ENCODE measurements at places on chromosomes 2 and 18.

GRCh38 chr18:23631746-23632145, 31.0 kb downstream of the ANKRD29 start:
- H3K27me3 ChIP-seq, result no peaks in the 10 kb centered on the region
- no peaks in the 10 kb centered on the region for H3K36me3 ChIP-seq
- H3K4me1 ChIP-seq, result no peaks in the 10 kb centered on the region
- H3K4me3 ChIP-seq, result no peak overlapping the region

DNA sequence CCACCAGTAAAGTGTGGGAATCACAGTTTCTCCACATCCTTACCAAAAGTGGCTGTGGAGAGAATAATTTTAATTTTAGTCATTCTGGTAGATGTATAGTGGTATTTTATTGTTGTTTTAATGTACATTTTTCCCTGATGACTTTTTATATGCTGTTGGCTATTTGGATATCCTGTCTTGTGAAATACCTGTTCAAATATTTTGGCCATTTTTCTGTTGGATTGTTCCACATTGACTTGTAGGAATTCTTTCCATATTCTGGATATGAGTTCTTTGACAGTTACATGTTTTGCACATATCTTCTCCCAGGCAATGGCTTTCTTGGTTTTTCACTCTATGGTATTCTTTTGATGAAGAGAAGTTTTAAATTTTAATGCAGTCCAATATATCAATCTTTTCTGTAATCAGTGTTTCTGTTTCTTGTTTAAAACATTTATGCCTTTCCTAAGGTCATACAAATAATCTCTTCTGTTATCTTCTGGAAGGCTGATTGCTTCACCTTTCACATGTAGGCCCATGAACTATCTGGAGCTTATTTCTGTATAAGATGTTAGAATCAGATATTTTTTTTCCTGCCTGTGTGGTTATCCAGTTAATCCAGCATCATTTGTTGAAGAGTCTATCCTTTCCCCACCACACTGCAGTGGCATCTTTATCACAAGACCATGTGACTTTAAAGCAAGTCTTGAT, 19.0 kb downstream of the AFTPH start:
- H3K27me3 ChIP-seq, result no peaks in the 10 kb centered on the region
- no peak overlapping the region for H3K27ac ChIP-seq
- H3K4me1 ChIP-seq, result no peaks in the 10 kb centered on the region
- H3K36me3 ChIP-seq, result no peaks in the 10 kb centered on the region
- DNase-seq, result no peak

GRCh38 chr2:213722565-213722964, 438.3 kb downstream of the SPAG16 start:
- no peaks in the 10 kb centered on the region for H3K36me3 ChIP-seq
- H3K4me3 ChIP-seq, result no peak overlapping the region
- no peak for DNase-seq
- no peaks in the 10 kb centered on the region for H3K4me1 ChIP-seq
- H3K27ac ChIP-seq, result no peak overlapping the region
- no peaks in the 10 kb centered on the region for H3K27me3 ChIP-seq

DNA sequence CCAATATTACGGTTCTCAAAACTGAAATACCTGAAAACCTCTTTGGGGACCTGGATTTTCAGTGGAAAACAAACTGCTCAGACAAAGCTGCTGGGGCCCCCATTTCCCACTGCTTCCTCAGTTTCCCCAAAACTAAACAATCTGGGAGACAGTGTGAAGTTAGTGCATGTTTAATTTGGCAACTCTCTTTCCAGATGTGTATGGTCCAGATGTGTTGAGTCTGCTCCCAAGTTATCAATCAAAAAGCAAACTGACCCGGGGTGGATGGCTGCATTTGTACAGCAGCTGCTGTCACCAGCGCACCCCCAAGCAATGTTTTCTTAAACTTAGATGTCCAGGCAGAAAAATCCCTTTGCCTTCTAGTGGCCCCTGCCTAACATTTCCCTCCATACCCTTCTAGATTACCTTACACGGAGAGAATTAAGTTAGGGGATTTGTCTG, 136.9 kb downstream of the COPS8 start:
- no peaks in the 10 kb centered on the region for H3K27me3 ChIP-seq
- no peaks in the 10 kb centered on the region for H3K4me1 ChIP-seq
- no peak overlapping the region for H3K27ac ChIP-seq
- H3K36me3 ChIP-seq, result no peaks in the 10 kb centered on the region

DNA sequence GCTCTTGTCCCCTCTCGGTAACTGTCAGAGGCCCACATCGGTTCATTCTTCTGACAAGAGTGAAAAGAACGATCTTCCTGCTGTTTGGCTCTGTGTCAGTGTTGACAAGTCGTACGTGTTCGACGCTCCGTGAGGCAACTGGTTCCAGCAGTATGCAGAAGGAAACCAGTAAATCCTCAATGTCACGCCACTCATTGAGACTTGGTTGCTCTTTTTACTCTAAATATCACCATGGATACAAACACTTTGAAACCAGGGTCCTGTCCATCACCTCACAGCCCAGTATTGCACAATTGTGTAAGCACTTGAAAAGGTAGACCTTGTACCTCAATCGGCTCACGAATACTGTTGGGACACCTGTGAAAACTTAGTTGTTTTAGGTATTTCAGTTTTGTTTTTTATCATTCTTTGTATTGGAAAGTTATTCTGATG, 136.4 kb downstream of the ZNF407 start:
- no peaks in the 10 kb centered on the region for H3K27me3 ChIP-seq
- H3K36me3 ChIP-seq, result no peaks in the 10 kb centered on the region
- H3K4me3 ChIP-seq, result no peak overlapping the region
- H3K4me1 ChIP-seq, result no peaks in the 10 kb centered on the region

DNA sequence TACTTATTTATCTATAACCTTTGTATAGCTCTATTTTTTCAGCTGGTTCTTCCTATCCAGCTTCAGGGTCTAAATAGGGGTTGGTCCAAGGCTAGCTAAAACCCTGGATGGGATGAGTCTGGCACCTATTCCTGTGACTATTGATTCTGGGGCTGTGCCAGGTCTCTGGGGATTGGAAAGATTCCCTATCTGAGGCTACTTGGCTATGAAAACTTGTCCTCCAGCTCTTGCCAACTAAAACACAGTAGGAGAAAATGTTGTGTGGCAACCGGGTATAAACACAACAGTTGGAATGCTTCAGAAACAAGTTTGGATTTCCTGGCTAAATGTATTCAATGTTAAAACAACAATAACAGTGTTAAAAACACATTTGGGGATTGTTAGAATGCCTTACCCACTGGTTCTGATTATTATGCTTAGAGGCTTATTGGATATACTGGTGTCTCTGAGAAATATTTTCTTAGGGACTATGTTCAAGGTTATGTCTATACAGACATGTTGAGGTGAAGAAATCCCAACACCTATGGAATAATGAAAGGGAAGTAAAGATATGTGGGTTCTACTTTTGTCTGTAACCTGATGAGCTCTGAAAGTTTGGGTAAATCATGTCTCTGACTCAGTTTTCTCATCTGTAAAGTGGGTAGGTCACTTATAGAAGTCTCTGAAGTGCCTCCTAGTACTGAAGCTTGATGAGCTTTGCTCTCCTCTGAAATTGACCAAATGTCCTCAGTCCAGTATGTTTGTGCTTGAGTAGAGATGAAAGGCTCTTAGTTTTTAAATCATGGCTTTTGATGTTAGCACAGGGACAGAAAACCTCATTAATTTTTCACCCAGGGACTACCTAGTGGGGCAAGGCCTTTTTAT, 460.7 kb downstream of the MTX2 start:
- no peaks in the 10 kb centered on the region for H3K36me3 ChIP-seq
- DNase-seq, result peak; percentile 76
- no peak overlapping the region for H3K4me3 ChIP-seq
- H3K27ac ChIP-seq, result no peak overlapping the region
- no peaks in the 10 kb centered on the region for H3K4me1 ChIP-seq

- H3K27ac ChIP-seq, result no peak overlapping the region
- DNase-seq, result no peak
- H3K4me3 ChIP-seq, result no peak overlapping the region
- no peaks in the 10 kb centered on the region for H3K4me1 ChIP-seq
- no peaks in the 10 kb centered on the region for H3K36me3 ChIP-seq
- no peaks in the 10 kb centered on the region for H3K27me3 ChIP-seq
These were observed 51.1 kb downstream of the PLEKHM3 start for GRCh38 chr2:207974216-207974605.

- no peak overlapping the region for H3K27ac ChIP-seq
- H3K36me3 ChIP-seq, result no peaks in the 10 kb centered on the region
- H3K4me1 ChIP-seq, result no peaks in the 10 kb centered on the region
These were observed 117.9 kb downstream of the CSRNP3 start for GRCh38 chr2:165587335-165587938.

GRCh38 chr18:67417864-67418523, 98.5 kb downstream of the DSEL start:
- H3K36me3 ChIP-seq, result no peaks in the 10 kb centered on the region
- H3K27me3 ChIP-seq, result no peaks in the 10 kb centered on the region
- H3K4me1 ChIP-seq, result no peaks in the 10 kb centered on the region
- H3K27ac ChIP-seq, result no peak overlapping the region
- no peak for DNase-seq

- no peaks in the 10 kb centered on the region for H3K36me3 ChIP-seq
- DNase-seq, result no peak
- H3K27me3 ChIP-seq, result no peaks in the 10 kb centered on the region
- H3K4me1 ChIP-seq, result no peaks in the 10 kb centered on the region
These were observed 2.8 kb upstream of the KLHL14 start for GRCh38 chr18:32775628-32776027.

DNA sequence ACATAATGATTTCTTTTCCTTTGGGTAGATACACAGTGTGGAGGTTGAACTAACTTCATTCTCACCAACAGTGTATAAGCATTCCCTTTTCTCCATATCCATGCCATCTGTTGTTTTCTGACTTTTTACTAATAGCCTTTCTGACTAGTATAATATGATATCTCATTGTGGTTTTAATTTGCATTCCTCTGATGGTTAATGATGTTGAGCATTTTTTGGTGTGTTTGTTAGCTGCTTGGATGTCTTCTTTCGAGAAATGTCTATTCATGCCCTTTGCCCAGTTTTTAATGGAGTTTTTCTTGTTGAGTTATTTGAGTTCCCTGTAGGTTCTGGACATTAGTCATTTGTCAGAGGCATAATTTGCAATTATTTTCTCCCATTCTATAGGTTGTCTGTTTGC, 59.8 kb downstream of the MARCHF4 start:
- no peak for DNase-seq
- no peak overlapping the region for H3K27ac ChIP-seq
- no peaks in the 10 kb centered on the region for H3K36me3 ChIP-seq
- no peak overlapping the region for H3K4me3 ChIP-seq
- H3K4me1 ChIP-seq, result no peaks in the 10 kb centered on the region
- no peaks in the 10 kb centered on the region for H3K27me3 ChIP-seq

DNA sequence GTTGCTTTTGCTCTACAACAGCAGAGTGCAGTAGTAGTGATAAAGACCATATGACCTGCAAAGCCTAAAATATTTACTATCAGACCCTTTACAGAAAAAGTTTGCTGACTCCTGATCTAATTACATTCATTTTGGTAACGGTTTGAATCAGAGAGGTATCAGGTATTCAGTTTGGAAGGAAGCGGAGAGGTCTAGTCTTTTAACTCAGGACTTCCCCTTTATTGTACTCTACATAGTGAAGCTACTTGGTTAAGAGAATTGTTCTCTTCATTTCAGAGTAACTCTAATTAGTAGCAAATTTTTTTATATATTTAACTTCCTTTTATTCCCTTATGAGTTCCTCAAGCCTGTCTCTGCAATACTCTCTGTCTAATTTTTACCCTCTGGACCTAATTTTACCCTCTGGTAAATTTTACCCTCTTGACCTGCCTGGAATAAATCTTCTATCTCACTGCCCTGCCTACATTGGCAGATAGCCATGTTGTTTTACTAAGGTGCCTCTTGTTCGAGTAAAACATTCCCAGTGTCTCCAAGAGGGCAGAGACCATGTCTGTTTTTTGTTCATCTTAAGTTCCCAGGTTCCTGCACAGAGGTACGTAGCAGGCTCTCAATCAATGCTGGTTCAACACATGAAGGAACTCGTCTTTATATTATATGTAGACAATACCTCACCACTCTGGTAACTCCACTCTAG, 170.6 kb downstream of the DNAH6 start:
- no peak for DNase-seq
- no peaks in the 10 kb centered on the region for H3K36me3 ChIP-seq
- no peaks in the 10 kb centered on the region for H3K27me3 ChIP-seq
- H3K27ac ChIP-seq, result no peak overlapping the region

DNA sequence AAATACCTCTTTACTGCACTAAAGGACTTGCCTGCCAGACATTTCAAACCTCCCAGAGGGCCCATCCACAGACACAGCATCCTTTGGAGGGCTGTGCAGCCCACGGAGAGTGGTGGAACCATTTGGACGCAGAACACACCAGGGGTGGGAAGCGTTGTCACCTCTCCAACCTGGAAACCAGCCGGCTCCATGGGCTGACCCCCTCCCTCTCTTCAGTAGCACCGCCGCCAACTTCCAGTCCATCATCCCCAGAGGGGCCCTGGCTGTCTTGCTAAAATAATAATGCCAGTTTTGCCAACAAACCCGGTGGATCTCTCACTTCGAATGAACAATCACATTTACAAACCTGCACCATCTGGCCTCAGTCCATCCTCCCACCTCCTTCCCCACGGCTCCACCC, 203.9 kb downstream of the FBXO15 start:
- H3K27me3 ChIP-seq, result no peaks in the 10 kb centered on the region
- H3K4me1 ChIP-seq, result no peaks in the 10 kb centered on the region
- no peak for DNase-seq
- no peak overlapping the region for H3K27ac ChIP-seq
- H3K36me3 ChIP-seq, result no peaks in the 10 kb centered on the region
- no peak overlapping the region for H3K4me3 ChIP-seq

- H3K27me3 ChIP-seq, result no peaks in the 10 kb centered on the region
- H3K4me1 ChIP-seq, result no peaks in the 10 kb centered on the region
- H3K4me3 ChIP-seq, result no peak overlapping the region
- H3K36me3 ChIP-seq, result no peaks in the 10 kb centered on the region
- no peak for DNase-seq
These were observed 44.5 kb upstream of the SP5 start for GRCh38 chr2:170670651-170671050.

DNA sequence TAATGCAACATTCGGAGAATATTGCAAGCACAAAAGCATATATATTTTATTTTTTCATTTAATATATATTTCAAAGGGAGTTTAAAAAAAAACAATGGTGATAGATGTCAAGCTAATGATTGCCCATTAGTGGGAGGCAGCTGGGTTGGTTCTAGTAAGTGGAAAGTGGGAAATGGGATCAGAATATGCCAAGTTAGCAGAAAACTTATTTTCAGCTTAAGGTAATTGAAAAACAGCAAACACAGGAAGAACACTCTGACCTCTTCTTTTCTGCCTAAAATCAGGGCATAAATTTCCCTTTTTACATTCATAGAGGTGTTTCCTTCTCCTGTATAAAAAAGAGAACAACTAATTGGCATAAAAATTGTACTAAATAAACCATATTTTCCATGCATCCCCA, 535.3 kb upstream of the SYT4 start:
- H3K4me1 ChIP-seq, result no peaks in the 10 kb centered on the region
- H3K27ac ChIP-seq, result no peak overlapping the region

DNA sequence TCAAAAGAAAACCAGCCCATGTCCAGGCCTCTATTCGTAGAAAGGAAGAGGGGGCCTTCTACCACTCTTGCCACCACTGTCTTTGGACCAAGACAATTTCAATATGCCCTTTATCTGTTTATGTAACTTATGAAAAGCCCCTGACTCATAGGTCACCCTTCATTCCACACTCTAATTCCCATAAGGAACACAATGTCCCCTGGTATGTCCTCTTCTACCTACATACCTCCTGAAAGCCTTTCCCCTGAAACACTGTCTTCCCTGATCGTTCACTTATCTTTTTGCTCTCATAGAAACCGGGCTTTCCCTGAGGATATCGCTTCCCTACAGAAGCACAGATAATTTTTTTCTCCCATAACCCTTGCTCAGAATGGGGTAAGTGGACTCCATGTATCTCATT, 13.3 kb downstream of the EIF2AK3 start:
- no peaks in the 10 kb centered on the region for H3K27me3 ChIP-seq
- H3K4me1 ChIP-seq, result peaks cover 9% of the 10 kb centered on the region
- DNase-seq, result no peak
